COR-L47 (cell line): ENCODE measurements at places on chromosomes 12 and 14.

GRCh38 chr12:41621291-41621690 is 433.2 kb downstream of the PDZRN4 start:
- DNase-seq = peak; percentile 7

GRCh38 chr12:90969851-90970250 is 14.9 kb upstream of the CCER1 start:
- no peak for DNase-seq

- DNase-seq = no peak
These were observed 29.7 kb upstream of the RAB21 start for GRCh38 chr12:71725011-71725410.

GRCh38 chr12:51721282-51721940 is 127.1 kb downstream of the FIGNL2 start:
- DNase-seq = no peak

GRCh38 chr12:40338621-40339020 is 113.8 kb downstream of the LRRK2 start:
- no peak for DNase-seq

GRCh38 chr14:22849212-22849819 is 12.9 kb downstream of the MMP14 start:
- DNase-seq = no peak

GRCh38 chr12:51362747-51363342 is 16.4 kb upstream of the CELA1 start:
- no peak for DNase-seq

GRCh38 chr12:51131745-51132521 is 41.0 kb downstream of the TFCP2 start:
- DNase-seq = no peak

DNA sequence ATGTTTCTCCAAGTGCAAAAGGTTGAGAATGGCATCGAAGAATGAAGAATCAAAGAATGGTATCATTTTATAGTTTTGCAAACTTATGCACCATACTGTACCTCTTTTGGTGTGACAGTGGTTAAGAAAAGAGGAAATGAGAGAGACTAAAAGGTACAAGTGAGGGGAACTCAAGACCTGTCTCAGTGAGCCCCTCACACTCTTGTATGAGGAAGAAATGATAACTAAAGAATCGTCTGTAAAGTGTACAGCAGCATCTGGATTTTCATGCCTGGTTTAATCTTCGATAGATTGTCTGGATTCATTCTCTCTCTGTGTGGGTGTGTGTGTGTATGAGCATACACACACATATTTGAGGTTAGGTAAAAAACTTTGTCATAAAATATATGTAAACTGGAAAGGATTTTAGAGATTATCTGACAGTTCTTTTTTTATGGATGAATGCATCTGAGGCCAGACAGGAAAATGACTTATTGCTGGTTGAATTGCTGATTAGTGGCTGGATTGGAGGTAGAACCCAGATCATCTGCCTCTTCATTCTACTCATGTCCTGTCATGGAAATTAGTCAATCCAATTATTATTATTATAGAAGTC is 16.0 kb upstream of the SLC38A2 start:
- no peak for DNase-seq

GRCh38 chr14:64951724-64952123 is 9.2 kb upstream of the GPX2 start:
- DNase-seq = no peak
